Left renal pelvis (tissue), 4 donors: ENCODE measurements at places on chromosomes 7 and 10. TPM values are rescaled to one million over a fixed set of nuclear protein-coding genes. Genes with fewer than 3 reads are reported as not detected.

The BLOC1S2 gene
- 30.3 TPM for polyA plus RNA-seq

GRCh38 chr7:139200382-139200781 lies 30.7 kb upstream of the UBN2 start:
- no peak for DNase-seq

- DNase-seq = no peak
These were observed 63.8 kb upstream of the FAM204A start for GRCh38 chr10:118405928-118406327.

DNA sequence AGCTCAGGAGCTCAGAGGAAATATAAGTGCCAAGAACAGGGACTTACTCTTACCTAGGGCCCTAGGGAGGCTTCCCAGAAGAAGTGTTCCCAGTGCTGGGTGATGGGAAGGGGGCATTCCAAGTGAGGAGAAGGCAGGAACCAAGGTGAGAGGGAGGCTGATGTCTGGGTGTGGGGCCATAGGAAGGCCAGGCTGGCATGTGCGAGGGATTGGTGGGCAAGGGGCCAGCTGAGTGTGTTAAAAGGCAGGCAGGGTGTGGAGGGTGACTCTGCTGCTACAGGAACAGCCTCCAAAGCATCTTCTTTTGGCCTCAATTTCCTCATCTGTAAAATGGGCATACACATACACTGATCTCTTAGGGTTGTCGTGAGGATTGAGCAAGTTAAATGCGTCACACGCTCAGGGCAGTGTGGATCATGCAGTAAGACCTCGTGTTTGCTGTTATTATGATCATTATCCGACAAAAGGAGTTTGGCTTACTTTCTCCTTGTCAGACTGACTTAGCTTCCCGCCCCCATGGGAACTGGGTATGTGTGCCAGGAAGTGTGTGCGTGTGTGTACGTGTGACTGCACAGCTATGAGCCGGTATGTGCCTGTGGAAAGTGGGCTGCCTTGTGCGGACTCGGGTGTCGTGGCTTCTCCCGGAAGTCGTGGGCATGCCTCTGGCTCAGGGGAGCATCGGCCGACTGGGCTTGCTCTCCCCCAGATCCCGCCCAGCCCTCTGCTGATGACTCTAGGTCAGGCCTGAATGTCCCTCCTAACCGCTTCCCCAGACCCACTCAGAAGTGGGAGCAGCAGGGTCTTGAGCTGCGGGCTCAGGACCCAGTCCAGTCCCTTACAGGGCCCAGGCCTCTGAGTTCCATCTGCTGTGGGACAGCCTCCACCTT lies 59.6 kb downstream of the NEURL1 start:
- DNase-seq = no peak

The ATOH7 gene
- 1.2 TPM for polyA plus RNA-seq

DNA sequence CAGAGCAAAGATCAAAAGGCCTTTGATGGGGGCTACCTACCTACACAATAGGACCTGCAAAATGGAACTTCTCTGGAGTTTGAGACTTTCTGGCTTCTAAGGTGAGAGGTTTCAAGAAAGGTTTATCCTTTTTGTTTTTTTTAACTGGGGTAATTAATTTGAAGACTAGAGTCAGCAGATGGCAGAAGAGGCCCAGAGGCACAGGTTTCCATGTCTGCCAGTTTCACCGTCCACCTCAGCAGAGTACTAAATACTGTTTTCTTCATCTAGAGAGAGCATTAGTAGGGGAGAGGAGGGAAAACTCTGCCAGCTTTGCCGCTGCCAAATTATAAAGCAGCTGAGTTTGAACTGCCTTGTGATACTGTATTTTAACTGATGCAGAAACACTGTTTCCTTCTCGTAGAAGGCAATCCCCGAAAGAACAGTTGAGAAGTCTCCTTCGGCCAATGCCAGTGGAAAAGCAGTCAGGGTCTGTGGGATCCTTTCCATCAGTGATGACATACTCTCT lies 138.7 kb downstream of the SLC25A13 start:
- no peak for DNase-seq

DNA sequence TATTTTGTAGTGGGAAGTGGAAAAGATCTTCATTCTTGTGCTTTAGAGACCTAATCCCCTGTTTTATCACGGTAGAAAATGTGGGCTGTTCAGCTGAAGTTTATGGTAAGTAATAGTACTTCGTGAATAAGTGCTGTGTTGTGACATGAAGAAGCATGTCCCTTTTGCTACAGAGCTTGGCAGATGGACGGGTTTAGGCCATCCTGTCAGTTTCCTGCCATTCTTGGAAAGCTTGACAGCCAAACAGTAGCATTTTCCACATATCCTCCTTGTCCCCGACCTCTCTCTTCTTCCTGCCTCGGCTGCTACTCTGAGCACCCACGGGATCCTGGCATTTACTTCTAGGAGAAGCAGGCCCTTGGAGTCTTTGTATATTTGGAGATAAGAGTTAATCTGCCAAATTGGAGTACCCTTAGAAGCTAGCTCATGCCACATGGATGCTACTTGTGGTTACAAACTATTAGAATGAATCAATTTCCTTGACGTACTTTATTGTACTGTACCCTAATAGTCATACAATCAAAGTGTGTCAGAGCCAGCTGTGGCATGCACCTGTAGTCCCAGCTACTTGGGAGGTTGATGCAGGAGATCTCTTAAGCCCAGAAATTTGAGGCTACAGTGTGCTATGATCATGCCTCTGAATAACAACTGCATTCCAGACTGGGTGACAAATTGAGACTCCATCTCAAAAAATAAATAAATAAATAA lies 39.2 kb downstream of the PNLIPRP3 start:
- no peak for DNase-seq

DNA sequence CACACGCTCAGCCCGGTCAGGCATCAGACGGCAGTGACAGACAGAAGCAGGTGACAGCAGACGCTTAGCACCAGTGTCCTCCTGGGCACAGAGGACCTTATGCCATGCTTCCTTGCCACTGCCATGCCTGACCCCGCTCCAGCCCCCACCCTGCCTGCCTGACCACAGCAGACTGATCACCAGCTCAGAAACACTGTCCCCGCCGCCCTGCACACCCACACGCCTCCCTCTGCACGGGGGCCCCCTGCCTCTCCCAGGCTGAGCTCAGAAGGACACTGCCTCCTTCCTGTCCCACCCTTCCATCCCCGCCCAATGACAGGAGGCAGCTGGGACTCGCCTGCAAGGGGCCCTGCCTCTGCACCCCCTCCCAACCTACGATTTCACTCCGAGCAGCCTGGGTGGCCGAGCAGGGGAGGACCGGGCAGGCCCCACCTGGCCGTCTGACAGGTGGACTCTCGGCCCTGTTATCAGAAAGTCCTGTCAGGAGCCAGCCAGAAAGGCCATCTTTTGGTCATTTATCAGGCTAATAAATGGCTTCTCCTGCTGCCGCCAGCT lies 183.4 kb downstream of the ELFN1 start:
- no peak for DNase-seq

DNA sequence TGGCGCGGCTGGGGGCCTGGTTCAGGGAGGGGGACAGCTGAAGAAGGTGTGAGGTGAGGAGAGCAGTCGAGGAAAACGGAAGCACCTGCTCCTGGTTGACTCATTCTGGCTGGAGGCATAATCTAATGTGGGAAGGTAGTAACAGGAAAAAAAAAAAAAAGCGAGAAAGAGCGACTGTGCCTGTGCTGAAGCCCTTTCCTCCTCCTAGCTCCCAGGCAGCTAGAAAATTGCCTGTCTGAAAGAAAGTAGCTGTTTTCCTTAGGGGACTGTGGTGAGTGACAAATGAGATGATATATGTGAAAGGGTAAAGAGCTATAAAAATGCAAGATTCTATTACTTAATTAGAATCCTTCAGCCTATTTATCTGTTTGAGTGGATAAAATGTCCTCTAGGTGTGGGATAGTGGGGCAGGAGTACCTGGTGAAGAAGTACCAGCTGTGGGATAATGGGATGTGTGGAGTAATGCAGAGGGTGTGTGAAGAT lies 4.9 kb upstream of the MEST start:
- DNase-seq = no peak

- no peak for DNase-seq
These were observed 67.6 kb upstream of the GATA3 start for GRCh38 chr10:7986851-7987250.

GRCh38 chr7:125670926-125671572 lies 741.4 kb upstream of the POT1 start:
- DNase-seq = no peak

DNA sequence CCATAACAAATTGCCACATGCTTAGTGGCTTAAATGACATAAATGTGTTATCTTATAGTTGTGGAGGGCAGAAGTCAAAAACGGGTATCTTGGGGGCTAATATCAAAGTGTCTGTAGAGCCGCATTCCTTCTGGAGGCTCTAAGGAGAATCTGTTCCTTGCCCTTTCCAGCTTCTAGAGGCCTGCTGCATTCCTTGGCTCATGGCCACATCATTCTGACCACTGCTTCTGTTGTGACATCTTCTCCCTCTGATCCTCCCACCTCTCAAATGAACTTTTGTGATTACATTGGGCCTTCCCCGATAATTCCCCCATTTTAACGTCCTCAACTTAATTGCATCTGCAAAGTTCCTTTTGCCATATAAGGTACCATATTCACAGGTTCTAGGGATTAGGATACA lies 76.1 kb downstream of the CYP26A1 start:
- no peak for DNase-seq

DNA sequence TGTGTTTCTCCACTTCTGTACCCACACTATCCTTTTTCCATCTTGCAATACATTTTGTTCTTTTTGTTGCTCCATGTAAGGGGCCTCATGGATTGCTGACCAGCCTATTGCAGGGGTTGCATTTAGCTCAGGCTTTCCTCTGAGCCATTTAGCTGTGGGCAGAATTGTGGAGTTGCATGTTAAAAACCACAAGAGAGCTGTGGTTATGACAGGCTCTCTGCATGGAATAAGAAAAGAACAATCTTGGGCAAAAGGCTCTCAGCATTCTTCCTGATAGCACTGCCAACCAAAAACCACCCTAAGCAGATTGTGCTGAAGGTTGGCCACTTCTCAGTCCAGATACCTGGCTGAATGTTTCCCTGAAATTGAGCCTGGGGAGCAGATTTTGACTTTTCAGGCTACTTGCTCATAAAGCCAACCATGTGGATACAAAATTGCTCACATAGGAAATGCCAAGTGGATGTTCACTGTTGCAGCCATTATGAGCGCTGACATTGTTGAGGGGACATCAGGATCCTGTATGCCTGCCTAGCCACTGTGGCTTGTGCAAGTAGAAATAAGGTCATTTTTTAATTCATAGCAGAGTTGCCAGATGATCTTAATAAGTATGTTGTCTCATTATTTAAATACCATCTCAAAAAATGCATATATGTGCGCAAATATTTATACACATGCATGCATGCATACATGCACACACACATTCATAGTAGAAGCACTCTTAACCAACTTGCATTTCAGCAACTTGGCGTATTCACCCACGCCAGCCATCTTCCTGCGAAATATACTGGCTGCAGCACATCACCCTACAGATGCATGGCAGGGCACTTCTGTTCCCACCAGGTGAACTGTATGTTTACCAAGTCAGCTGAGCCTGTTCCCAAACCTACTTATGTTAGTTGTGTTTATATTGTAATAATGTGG lies 695.4 kb downstream of the LRMDA start:
- no peak for DNase-seq

DNA sequence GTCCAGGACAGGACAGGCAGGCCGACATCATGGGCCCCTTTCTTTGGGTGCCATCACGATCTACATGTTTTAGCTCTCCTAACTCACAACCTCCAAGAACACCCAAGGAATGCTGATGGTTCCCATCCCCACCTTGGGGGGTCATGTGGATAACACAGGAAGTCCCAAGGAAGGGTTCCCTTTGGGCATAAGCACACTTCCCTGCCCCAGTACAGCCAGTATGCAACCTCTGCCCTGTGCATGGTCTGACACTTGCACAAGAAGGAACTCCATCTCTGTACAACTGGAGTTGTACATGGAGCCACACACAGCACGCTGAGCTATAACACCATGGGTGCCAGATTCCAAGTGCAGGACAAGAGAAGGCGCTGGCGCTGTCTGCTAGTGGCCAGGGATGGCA lies 11.0 kb downstream of the MAT1A start:
- no peak for DNase-seq

DNA sequence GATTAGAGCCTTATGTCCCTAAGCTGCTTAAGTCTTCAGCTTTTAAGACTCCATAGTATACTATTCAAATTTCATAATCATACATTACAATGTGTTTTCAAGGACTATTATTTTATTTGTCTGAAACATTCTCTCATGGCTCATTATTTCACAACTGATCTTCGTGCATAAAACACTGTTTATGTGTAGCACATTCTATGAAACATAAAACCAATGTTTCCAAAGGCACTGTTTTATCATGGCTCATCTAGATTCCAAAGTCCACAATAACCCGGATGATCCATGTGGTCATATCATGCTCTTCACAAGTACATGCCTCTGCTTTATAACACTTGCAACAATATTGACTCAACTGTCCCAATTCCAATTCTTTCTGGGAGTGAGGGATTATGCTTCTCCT lies 806.1 kb downstream of the TNS3 start:
- no peak for DNase-seq

GRCh38 chr10:95785942-95786669 lies 30.1 kb downstream of the ENTPD1 start:
- DNase-seq = no peak

The GOLGA7B gene
- polyA plus RNA-seq = 0.15 TPM

- DNase-seq = no peak
These were observed 220.7 kb downstream of the WDR11 start for GRCh38 chr10:121071901-121072300.

The CRHR2 gene
- polyA plus RNA-seq = not detected

The ATRNL1 gene
- 22.5 TPM for polyA plus RNA-seq

GRCh38 chr7:96416116-96416515 lies 94.2 kb upstream of the SLC25A13 start:
- no peak for DNase-seq

The CALD1 gene
- 201 TPM for polyA plus RNA-seq

DNA sequence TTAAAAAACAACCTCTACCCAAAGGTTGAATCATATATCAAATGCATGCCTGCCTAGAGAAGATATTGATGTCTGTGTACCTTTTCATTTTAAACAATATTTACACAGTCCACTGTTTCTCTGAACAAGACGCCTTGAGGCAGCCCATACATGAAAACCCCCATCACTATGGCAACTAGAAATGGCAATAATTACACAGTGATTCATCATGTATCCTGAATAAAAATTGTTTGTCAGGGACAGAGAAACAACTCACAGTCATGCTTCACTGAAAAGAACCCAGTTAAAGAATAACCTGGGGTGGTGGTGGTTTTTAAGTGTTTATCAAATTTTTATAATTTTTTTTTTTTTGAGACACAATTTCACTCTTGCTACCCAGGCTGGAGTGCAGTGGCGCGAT lies 19.7 kb downstream of the DNAJC12 start:
- DNase-seq = no peak

- no peak for DNase-seq
These were observed 840.3 kb downstream of the CNTNAP2 start for GRCh38 chr7:146956853-146957252.

GRCh38 chr10:131636116-131636515 lies 264.7 kb upstream of the PPP2R2D start:
- DNase-seq = no peak
